ENCODE measurements at places on chromosomes 1 and 21.

- no peak for DNase-seq
These were observed 147.9 kb upstream of the VANGL1 start for GRCh38 chr1:115493834-115494233.

GRCh38 chr1:99634971-99635624 lies 10.8 kb upstream of the PALMD start:
- DNase-seq, result no peak

GRCh38 chr1:209685821-209686220 lies 10.6 kb downstream of the G0S2 start:
- no peak for DNase-seq

DNA sequence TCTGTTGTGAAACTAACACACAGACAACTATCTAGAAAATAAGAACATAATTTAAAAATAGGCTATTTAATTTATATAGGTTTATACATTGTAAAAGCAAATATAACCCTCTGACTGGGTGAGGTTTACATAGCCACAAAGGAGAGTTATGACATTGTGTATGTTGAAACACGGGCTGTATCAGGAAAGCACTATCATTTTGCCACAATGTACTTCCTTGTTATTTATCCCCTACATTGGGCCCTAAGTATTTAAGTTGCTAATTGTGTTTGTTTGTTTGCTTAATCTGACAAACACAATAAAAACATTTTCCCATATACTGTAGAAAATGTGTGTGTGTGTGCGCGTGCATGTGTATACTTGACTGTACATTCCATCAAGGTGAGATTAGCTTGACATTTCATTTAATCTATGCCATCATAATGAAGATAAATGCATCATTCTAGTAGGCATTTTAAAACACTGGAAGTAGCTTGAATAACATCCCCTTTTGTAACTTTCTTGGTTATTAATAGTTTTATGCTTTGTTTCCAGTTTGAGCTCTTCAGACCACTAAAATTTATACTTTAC lies 72.1 kb downstream of the RGS13 start:
- DNase-seq, result no peak

- DNase-seq, result no peak
These were observed 106.9 kb upstream of the TIAM1 start for GRCh38 chr21:31450980-31451379.

- DNase-seq, result peak; percentile 54
These were observed 4.6 kb downstream of the LPGAT1 start for GRCh38 chr1:211825980-211826379.

- no peak for DNase-seq
These were observed 9.8 kb downstream of the PARP1 start for GRCh38 chr1:226397955-226398636.

- no peak for DNase-seq
These were observed 56.7 kb upstream of the BARHL2 start for GRCh38 chr1:90773812-90774211.

DNA sequence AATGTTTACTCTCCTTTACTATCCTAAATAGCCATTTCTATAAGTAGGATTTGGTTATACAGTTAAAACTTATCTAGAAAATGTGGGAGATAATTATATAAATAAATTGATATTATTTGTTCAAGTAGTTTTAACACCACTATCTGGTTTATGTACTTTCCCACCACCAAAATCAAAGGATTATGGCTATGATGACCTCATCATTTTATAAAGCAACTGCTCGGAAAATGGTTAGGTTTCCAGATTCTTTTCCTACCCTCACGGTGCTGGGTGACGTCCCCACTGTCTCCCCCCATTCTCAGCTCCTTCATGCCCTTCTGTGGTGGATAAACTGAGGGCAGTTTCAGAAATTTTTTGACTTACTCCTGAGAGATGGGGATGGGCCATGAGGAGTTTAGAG lies 1011.8 kb upstream of the ADGRL4 start:
- DNase-seq, result no peak

DNA sequence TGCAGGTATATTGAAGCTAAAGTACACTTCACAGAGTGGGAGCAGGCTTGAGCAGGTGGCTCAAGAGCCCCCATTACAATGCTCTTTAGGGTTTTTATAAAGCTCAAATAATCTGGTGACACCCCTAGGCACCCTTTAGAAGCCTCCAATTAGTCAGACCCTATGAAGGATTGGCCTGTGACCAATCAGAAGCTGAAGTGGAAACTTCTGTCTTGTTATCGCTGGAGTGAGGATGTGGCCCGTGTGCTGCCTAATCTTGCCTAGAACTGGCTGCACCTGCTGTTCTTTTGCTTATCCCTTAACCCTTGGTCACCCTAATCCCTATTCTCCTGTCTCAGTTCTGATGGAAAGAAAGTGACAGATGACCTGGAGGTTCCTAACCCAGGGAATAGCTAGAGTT lies 70.8 kb upstream of the ABCG1 start:
- no peak for DNase-seq
